ENCODE measurements at places on chromosomes 13 and 19.
A peak's percentile ranks its signal among the peaks of the same experiment; 100 is the strongest.

- DNase-seq: no peak
Observed at GRCh38 chr13:111469916-111470506, 149.6 kb downstream of the TEX29 start.

GRCh38 chr13:33918199-33918932 is 100.4 kb downstream of the RFC3 start:
- peak; percentile 78 for DNase-seq

DNA sequence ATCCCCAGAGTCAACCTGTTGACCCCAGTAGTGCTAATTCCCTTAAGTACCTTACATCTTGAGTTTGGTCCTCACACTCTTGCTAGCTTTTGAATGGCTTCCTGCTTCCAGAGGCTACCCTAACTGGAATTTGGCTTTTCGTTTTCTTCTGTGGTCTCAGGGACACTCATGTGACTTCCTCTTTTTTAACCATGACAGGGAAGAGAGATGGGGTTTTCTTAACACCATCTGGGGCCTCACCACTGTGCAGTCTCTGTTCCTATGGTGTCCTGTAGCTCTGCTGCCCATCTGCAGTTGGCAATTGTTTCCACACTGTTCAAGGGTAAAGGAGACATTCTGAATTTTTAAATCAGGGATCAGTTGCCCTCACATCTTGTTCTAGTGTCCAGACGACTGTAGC is 66.7 kb downstream of the SLC10A2 start:
- no peak for DNase-seq

DNA sequence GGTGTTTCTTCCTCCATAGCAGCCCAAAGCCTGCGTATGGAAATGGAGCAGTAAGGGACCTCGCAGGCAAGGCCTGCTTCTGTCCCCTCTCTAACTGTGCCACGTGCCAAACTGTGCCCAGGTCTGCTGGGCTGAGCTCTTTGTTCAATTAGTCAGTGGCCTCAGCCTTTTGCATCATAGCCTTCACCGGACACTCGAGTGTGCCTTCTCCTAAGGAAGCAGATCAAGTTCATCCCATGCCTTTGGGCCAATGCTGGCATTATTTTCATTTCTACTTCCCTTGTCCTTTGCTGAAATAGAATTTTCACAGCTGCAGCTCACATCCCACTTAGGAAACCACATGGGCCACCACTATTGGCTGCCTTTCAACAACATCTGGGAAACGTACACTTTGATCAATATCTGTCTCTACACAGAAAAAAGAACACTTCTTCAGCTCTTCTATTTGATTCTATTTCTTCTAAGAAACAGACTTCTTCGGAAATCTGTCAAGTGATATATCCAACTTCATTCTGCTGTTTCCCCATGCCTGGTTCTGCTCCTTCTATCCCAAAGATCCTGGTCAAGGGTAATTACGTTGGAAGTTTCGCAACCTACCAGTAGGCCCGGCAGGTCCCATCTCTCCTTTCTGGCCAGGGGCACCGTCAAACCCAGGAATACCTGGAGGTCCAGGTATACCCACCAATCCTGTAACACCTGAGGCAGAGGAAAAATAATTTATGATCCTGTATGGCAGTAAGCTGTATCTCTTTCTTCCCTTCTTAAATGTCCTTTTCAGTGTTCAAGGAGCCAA is 143.9 kb downstream of the COL4A1 start:
- no peak for DNase-seq

DNA sequence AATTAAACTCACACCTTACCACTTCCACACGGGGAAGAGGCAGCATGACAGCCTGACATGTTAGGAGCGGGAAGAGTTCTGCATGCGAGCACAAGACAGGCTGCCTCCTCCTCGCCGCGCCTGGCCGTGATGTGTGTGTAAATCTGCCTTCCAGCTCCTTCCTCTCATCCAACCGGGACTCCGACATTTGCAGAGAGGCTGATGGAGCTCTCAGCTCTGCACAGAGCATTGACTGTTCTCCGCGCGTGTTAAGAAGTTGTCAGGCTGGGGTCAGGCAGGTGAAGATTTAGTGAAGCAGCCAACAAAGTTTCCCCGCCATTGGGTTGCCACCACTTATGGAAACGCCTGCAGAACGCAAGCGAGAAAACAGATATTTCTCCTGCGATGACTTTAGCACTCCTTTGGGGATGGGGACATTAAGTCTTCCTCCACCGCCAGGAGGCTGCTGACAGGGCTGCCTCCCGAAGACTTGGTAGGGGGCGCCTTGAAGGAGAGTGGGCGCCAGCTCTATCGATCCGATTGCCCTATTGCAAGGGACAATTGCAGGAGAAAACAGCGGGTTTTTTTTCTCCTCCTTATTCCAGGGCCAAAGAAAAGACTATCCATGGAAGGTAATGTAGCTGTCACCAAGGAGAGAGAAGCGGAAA is 213.9 kb upstream of the TSHZ3 start:
- DNase-seq: no peak

DNA sequence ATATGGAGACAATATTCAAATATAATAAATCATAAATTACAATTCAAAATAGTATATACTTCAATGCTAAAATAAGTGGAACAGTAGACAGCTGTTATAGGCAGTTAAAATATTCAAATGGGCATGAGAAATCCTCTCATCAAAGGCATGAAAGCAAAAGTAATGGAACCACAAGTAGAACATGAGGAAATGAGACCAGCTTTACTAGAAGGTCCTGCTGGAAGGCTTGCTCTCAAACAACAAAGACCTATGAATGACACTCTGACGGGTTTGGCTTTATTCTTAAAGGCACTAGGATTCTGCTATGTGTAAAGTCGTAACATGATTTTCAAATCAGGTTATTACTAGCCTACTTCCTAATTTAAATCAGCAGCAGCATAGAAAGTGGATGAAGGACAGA is 148.1 kb downstream of the VWA8 start:
- no peak for DNase-seq

GRCh38 chr19:5718037-5718578 is 1.8 kb downstream of the LONP1 start:
- peak; percentile 69 for DNase-seq

- DNase-seq: no peak
Observed at GRCh38 chr13:64506246-64506645, 2723.9 kb downstream of the PCDH9 start.

GRCh38 chr13:39935155-39935554 is 279.7 kb downstream of the COG6 start:
- DNase-seq: no peak

GRCh38 chr19:20397292-20397691 is 168.3 kb downstream of the ZNF737 start:
- DNase-seq: peak; percentile 7

DNA sequence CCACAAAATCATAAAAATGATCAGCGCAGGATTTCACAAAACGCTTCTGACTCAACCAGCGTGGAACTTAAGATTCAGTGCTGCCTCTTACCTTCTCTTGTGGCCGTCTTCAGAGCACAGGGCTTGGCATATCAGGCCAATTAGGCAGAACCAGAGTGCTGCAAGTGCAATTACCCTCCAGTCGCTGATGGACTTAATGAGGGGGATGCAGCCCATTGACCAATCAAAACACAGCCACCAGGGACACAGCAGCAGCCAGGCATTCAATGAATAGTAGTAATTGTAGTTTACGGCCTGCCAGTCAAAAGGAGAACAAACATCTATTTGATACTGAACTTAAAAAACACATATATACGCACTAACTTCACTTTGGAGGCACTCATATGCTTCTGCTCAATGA is 38.2 kb downstream of the TMTC4 start:
- DNase-seq: no peak

- no peak for DNase-seq
Observed at GRCh38 chr13:54647275-54647674, 1618.7 kb downstream of the OLFM4 start.

GRCh38 chr13:45335397-45336024 is 5.5 kb downstream of the TPT1 start:
- peak; percentile 31 for DNase-seq

- no peak for DNase-seq
Observed at GRCh38 chr13:113620036-113620796, 35.7 kb downstream of the TFDP1 start.

DNA sequence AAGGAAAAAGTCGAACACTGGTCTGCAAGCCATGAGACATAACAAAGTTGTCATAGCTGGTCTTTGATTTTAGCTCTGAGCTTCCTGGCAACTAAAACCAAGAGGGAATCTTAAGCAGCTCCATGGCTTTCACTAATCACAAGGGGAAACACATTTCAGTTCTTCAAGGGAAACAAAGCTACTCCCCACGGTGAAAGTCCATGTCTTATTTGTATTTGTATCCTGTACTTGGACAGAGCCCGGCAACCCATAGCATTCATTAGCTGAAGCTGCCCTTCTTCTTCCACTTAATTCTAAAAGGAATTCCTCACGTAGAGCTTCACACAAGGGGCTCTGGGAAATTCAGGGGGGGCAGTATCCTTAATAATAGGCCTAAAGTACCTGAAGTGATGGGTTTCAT is 128.9 kb downstream of the RGCC start:
- DNase-seq: no peak

Data from cardiac fibroblast (primary cell).